ENCODE measurements at places on chromosomes 3 and 15.
A peak's percentile ranks its signal among the peaks of the same experiment; 100 is the strongest.

DNA sequence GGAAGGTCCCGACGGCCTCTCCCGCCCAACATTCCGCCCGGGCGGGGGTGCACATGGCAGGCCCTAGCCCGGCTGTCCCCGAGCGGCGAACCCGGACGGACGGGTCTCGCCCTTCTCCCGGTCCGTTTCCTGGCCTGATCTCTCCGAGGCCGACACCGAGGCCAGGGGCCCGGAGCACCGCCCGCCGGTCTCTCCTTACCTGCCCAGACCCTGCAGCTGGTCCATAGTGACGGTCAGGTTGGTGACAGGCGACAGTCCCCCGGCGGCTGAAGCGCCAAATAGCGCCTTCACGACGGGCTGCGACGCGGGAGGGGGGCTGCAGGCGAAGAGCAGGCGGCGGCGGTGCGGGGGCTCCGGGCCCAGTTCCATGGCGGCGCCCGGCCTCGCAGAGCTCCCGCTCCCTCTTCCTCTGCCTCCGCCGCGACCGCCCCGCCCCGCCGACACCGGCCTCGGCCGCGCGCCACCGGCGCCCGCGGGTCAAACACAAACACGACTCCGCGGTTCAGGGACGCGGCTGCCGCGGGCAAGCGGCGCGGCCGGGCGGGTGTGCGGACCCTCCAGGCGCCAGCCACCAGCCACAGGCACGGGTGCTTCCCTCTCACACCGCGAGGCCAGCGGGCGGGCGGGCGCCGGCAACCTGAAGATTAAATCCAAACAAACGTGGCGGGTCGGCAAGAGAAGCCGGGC, 495 bp downstream of the CDC25A start:
- DNase-seq, result peak; percentile 59

DNA sequence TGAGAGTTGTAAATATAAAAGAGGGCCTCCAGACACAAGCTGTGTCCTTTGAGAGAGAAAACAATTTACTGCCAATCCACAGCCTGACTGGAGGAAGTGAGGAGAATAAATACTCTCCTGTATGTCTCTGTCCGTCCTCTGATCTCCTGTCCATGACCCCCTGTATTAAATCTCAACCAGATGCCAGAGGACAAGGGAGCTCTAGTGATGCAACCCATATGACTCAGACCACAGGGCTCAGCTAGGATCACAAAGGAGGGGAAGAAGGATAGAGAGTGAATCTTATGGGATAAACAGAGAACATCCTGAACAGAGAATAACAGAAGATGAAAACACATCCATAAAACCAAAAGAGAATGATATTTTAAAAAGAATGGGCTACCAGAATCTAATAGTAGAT, 482.6 kb downstream of the PLOD2 start:
- DNase-seq, result no peak

DNA sequence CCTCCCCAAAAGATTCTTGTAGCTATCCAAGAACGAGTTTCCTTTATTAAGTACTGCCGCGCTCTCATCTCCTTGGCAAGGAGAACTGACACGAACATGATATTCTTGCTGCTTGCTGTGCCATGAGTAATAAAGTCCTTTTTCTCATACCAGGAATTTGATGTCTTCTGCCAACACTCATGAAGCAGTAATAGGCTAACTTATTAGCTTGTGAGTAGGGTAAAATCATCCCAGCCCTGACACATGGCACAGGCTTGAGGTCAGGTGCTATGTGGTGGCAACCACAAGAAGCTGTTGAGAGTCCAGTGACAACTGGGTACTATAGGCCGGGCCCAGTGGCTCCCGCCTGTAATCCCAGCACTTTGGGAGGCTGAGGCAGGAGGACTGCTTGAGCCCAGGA, 22.7 kb upstream of the UBXN7 start:
- DNase-seq, result no peak

DNA sequence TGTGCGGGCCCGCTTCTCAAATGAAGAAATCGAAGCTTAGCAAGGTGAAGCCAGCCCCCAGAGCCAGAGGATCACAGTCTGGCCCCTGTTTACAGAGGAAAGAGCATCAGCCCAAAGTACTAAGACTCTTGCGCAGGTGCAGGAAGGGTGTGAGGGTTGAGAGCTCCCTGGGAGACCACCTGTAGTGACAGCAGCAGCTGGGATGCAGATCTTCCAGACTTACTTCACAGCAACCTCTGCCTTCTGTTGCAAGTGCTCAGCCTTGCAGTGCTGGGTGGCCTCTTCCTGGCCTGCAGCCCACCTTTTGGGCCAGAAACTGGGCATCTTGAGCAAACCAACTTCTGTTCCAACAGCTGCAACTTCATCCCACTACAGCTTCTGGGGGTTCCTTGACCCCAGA, 19.7 kb downstream of the SPATA12 start:
- no peak for DNase-seq

- no peak for DNase-seq
Measured at GRCh38 chr3:11634081-11634635, 9.6 kb downstream of the VGLL4 start.

GRCh38 chr3:48553886-48554845, 2.4 kb downstream of the PFKFB4 start:
- no peak for DNase-seq

GRCh38 chr3:141929341-141929995, 53.0 kb downstream of the ATP1B3 start:
- no peak for DNase-seq

DNA sequence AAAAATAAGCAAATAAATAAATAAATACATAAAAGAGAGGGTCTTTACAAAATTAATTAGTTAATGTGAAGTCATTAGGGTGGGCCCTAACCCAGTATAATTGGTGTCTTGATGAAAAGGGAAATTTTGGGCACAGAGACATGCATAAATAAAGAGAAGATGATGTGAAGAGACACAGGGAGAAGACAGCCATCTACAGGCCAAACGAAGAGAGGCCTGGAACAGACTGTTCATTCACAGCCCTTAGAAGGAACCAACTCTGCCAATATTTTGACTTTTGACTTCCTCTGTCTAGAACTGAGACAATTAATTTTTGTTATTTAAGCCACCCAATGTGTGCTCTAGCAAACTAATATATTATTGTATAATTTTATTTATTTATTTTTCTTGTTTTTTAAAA, 29.6 kb upstream of the SELENOK start:
- DNase-seq, result no peak

GRCh38 chr3:71680603-71681002, 44.6 kb downstream of the EIF4E3 start:
- DNase-seq, result no peak

DNA sequence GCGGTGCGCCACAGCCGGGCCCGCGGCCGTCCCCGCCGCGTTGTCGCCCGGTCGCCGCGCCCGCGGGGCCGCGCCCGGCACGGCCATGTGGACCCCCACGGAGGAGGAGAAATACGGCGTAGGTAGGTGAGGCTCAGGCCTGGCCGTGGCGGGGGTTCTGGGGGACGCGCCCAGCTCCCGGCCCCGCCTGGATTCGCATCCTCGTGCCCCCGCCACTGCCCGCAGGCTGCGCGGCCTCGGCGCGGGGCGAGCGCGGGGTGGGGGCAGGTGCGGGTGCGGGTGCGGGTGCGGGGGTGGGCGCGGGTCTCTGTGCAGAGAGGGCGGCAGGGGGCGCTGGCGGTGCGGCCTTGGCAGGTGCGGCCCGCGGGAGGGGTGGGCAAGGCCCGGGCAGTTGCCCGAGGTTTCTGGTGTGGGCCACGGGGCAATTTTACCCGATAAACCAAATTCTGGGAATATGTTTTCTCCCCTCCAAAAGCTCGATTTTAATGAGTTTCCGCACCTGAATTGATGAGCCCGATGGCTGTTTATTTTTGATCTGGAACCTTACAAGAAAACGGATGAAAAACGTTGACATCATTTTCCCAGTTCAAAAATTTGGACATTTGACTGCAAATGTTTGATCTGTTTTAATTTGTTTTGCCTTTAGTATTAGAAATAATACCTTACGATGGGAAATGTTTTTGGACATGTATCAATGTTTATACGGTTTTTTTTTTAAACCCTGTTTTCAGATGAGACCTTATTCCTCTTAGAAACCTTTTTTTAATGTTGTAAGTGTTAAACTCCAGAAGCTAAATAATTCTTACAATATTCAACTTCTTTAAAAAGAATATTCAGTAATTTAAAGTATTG, 678 bp downstream of the DOCK3 start:
- DNase-seq, result peak; percentile 18

GRCh38 chr15:32843219-32843815, 125.5 kb downstream of the GREM1 start:
- DNase-seq, result no peak

DNA sequence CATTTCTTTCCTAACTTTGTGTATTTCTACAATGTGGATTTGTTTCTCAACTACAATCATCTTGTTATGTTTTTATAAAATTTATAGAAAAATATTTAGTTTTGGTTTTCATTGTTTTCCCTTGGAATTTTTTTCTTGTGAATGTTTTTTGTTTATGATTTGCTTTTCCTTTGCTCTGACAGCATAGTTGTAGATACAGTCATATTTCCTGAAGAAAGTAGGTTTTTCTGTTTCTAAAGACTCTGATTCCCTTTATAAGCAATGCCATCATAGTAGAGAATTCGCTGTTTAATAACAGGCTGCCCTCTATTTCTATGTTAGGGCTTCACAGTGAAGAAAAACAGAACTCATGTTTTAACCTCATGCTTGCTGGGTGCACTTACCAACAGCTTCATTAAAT, 482.3 kb downstream of the ZBBX start:
- no peak for DNase-seq

DNA sequence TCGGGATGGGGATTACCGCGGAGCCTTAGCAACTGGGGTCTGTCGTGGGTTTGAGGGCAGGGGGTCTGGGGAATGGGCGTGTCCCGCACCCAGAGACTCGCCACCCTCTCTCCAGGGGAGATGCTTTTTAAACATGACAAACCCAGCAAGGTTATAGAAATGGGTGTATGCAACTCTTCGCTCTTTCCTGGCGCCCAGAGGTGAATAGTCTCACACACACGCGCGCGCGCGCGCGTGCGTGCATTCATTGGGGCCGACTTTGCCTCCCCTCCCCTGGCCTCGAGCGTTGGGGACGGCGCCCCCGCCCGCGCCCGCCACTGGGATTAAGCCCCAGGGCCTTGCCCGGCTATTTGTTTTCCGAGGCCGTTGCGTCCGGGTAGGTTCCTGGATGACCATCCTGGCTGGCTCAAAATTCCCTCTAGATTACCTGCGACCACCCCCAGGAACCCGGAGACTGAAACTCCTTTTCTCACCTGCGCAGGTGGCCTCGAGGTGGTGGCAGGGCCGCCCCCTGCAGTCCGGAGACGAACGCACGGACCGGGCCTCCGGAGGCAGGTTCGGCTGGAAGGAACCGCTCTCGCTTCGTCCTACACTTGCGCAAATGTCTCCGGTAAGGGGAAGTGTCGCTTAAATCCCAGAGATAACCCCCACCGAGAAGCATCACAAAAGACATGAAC, 777 bp downstream of the GPR160 start:
- DNase-seq, result no peak

GRCh38 chr15:43748376-43748775, 2.1 kb downstream of the PDIA3 start:
- no peak for DNase-seq

- DNase-seq, result no peak
Measured at GRCh38 chr3:181189556-181189955, 200.0 kb upstream of the DNAJC19 start.

DNA sequence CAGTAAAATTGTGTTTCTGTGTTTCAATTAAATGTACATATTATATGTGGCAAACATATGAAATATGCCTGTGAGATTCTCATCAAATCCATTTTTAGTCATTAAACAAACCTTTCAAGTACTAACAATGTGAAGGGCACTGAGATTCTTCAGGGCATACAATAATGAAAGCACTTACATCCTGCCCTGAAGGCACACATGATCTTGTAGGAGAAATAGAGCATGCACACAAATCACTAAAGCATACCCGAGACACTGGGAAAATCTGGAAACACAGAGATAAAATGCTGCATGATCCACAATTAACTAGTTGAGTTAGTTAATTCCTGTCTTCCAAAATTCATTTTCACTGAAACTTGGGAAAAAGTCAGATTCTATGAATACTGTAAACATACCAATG, 810.5 kb upstream of the NECTIN3 start:
- DNase-seq, result no peak

GRCh38 chr15:90000186-90001001, 730 bp upstream of the ZNF710 start:
- peak; percentile 33 for DNase-seq

DNA sequence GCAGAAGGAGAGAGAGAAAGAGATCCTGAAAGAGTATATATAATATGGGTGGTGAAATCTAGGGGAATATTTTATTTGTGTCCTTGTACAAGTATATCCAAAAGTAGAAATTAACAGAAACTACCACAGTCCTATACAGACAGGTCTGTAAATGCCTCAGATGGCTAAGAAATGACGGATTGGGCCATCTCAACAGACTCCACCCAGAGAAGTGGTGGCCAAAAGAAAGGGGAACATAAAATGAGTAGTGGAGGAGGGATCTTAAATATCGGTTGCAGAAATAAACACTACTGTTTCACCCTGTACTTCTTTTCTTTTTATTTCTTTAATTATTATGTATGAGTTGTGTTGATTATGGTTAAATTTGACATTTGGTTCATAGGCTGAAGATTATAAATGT, 47.7 kb downstream of the CCR3 start:
- DNase-seq, result no peak

- peak; percentile 58 for DNase-seq
Measured at GRCh38 chr15:74616366-74616939, 817 bp downstream of the CLK3 start.

GRCh38 chr15:73683777-73684580, at the start of gene CD276:
Gene CD276, plus strand, starts transcription at chr15:73684383. Its CDS starts 15,257 bp downstream, at chr15:73699640.
- DNase-seq, result peak; percentile 59

- DNase-seq, result no peak
Measured at GRCh38 chr3:64351713-64352638, 126.7 kb upstream of the PRICKLE2 start.

DNA sequence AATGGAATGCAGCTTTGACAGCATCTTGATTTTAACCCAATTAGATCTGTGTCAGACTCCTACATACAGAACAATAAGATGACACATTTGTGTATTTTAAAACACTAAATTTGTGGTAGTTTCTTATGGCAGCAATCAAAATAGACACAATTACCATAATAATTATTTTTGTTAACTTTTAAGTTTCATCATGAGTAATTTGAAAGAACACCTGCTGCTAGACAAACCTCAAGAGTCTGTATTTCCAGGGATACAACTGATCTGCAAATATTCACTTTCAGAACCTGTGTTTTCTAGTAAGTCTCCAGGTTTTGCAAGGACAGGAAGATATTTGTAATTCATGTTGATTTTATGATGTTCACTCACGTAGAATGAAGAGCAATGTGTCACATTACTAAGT, 736.8 kb downstream of the DIPK2A start:
- no peak for DNase-seq

Measured in K562 (cell line).